Keratinocyte (primary cell): ENCODE measurements at places on chromosomes 5 and 9. TPM values are rescaled to one million over a fixed set of nuclear protein-coding genes. Genes with fewer than 3 reads are reported as not detected.

Gene NTNG2
- 0.05 to 0.17 TPM (median 0.06 TPM) in 3 replicates for polyA plus RNA-seq

- no peaks in the 10 kb centered on the region for H3K4me1 ChIP-seq
- no peak for DNase-seq
- no peak overlapping the region for H3K27ac ChIP-seq
These were observed 562.4 kb upstream of the CLINT1 start for GRCh38 chr5:158421319-158421718.

- H3K4me3 ChIP-seq = no peak overlapping the region
- no peaks in the 10 kb centered on the region for H3K36me3 ChIP-seq
- DNase-seq = no peak
- H3K27me3 ChIP-seq = no peaks in the 10 kb centered on the region
- H3K4me1 ChIP-seq = peaks cover 25% of the 10 kb centered on the region
These were observed 48.8 kb upstream of the EDIL3 start for GRCh38 chr5:84433461-84433860.

GRCh38 chr9:21030389-21031035, 928 bp downstream of the HACD4 start:
- no peaks in the 10 kb centered on the region for H3K27me3 ChIP-seq
- peaks cover 8% of the 10 kb centered on the region for H3K4me1 ChIP-seq
- DNase-seq = no peak
